ENCODE measurements at places on chromosomes 3 and 15.

GRCh38 chr3:119647843-119648575, 12.4 kb downstream of the POPDC2 start:
- DNase-seq = no peak

GRCh38 chr3:184822654-184823053, 10.7 kb downstream of the VPS8 start:
- no peak for DNase-seq

- no peak for DNase-seq
These were observed 1710.1 kb downstream of the SI start for GRCh38 chr3:163368168-163368567.

GRCh38 chr15:80727196-80727595, 32.1 kb downstream of the ABHD17C start:
- DNase-seq = no peak

- DNase-seq = no peak
These were observed 48.3 kb upstream of the CGNL1 start for GRCh38 chr15:57327985-57328471.

DNA sequence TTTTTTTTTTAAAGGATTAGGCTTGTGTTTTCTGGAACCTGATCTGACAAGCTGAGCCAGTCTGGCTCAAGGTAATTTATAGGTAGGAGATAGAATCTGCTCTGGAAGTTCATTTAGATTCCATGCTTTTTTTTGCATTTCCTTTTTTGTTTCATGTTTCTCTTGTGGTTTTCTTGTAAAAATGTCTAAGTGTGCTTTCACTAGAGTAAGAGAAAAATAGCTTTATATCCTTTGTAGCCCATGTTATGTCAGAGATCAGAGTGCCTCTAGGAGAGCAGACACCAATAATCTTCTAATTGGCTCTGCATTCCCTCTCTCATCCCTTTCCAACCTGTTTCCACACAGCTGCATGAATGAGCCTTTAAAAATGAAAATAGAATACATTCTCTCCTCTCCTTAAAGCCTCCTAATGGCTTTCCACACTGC, 389.8 kb upstream of the KCNMB2 start:
- no peak for DNase-seq

DNA sequence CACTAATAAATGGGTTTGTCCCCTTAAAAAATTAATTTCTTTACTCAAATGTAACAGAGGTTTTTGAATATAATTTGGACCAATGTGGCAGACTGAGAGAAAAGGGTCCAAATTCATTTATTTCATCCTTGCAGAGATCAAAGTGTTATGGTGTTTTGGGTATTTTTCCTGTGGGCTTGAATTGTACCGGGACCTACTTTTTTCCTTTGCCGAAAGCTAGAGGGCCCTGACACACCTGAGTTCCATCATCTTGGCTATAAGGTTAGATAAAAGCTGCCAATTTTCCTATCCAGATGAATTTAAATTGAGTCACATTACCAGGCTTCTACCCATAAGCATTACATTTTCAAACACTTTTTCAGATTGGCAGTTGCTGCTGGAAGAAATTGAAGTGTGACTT, 908 bp downstream of the CCNB2 start:
- DNase-seq = no peak

- DNase-seq = no peak
These were observed 22.7 kb downstream of the EXD1 start for GRCh38 chr15:41207687-41208448.

- DNase-seq = no peak
These were observed 815 bp upstream of the ZNF280D start for GRCh38 chr15:56734013-56734635.

DNA sequence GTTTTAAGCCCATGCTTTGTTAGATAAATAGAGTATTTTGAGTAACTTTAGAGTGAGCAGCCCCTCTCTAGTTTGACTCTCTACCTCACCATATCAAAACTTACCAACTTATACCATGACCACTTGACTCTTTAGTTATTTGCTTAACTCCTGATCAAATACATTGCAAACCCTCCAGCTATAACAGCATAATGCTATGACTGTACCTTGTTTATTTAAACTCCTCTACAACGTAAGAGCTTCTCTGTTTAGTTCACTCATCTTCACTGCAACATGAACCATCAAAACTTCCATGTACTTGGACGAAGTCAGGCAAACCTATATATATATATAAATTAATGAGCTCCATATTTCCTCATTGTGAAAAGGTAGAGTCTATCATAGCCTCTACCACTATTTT, 218.2 kb downstream of the DPH6 start:
- no peak for DNase-seq

- no peak for DNase-seq
These were observed 93.7 kb upstream of the TSC22D2 start for GRCh38 chr3:150314248-150315004.

GRCh38 chr15:70149667-70150404, 52.1 kb upstream of the TLE3 start:
- DNase-seq = no peak

GRCh38 chr3:18370672-18371071, 54.5 kb downstream of the SATB1 start:
- no peak for DNase-seq

GRCh38 chr3:88589138-88589537, 439.4 kb downstream of the C3orf38 start:
- DNase-seq = no peak

DNA sequence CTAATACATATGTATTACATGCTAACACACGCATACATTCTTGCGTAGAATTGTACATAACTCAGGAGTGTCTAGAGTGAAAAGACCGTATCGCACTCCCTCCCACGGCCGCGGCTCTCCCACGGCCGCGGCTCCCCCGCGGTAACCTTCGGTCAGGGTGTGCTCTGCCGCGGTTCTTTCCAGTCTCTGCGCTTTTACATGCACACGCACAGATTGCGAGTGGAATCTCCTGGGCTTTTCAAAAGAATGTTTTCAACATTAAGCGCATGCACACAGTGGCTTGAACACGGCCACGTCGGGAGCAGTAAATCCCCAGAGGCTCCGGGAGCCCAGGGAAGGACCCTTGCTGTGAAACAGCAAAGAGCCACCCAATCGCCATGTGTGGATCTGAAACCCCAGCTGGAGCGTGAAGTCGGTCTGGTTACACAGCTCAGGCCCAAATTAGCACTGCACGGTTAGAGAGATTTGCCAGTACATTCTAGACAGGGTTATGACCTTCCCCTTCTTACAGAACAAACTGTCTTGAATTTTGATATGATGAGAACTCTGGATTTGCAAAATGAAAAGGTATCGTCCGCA, 805 bp upstream of the RGMA start:
- DNase-seq = no peak

DNA sequence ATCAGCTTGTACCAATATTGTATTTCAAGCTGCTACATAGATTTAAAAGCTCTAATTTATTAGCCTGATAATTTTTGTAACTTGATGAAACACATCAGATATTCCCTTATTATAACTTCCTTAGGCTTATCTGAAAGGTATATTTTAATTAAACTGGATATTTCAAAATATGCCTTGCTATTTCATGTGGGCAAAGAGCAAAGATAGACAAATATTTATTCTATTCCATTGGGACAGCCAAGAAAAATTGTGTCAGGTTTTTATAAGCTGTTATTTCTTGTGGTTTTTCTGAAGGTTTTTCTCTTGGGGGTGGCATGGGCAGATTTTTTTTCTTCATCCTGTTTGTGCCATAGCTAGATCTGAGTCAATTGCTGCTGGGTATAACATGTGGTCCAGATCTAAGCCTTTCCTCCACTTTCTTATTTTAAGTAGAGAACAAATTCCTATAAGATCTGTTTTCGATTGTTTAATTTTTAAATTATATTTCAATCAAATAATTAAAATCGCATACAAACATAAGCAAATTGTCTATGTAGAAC, 249.5 kb downstream of the NAALADL2 start:
- DNase-seq = no peak

GRCh38 chr3:119350114-119350513, 55.9 kb downstream of the ARHGAP31 start:
- DNase-seq = no peak

DNA sequence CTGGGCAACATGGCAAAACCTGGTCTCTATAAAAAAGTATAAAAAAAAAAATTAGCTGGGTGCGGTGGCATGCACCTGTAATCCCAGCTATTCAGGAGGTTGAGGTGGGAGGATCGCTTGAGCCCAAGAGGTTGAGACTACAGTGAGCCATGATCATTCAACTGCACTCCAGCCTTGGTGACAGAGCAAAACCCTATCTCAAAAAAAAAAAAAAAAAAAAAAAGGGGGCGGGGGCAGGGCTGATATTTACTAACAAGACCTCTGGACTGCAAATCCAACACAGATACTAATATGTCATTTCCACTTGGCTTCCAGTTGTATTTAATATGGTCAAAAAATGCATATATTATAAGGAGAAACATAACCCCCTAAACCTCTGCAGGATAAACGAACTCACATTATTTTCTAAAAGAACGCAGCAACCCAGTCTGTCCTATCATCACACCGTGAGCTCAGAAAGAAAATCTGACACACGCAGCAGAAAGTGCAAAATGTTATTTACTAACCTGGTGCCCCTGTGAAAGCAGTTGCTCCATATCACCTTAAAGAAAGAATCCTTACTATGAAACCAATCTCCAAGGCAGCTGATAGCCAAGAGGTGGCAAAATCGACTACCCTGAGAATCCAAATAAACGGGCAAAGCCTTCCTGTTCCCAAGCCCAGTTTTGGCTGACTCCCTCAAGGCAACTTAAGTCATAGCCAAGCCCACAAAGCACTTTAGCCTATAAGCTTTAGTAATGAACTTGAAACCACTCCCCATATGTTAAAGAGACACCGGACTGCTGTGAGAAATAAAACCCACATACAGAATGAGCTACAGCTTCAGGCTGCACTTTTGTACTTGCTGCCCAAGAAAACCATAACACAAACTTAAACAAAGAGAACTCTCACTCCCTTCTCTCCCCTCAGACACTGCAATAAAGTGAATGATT, 39.3 kb downstream of the PLD1 start:
- no peak for DNase-seq

DNA sequence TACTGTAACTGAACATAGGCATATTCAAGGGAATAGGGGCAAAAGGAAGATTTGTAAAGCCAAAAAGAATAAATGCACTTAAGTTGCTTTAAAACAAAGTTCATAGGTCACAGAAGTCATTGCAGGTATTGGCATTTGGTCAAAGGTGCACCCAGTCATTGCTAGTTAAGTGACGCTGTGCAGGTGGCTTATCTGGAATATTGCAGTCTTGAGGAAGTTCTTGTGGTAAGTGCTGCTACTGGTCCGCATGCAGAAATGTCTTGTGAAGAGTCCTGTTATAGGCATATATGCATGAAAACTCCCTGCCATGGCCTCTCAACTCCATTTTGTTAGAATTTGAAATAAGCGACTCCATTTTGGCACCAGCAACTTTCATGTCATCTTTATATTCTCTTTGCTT, 293.1 kb downstream of the GBE1 start:
- no peak for DNase-seq

DNA sequence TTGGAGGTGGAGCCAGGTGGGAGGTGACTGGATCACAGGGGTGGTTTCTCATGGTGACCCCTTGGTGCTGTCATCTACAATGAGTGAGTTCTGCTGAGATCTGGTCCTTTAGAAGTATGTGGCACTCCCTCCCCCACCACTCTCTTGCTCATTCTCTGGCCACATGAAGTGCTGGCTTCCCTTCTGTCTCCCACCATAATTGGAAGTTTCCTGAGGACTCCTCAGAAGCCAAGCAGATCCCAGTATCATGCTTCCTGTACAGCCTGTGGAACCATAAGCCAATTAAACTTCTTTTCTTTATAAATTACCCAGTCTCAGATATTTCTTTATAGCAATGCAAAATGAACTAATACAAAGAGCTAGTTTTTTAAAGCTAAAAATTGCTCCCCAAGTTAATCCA, 54.7 kb downstream of the SLC41A3 start:
- DNase-seq = no peak

- no peak for DNase-seq
These were observed 40.7 kb downstream of the KLF15 start for GRCh38 chr3:126316501-126316939.

- DNase-seq = no peak
These were observed 42.9 kb upstream of the DIPK2A start for GRCh38 chr3:143928541-143929255.

DNA sequence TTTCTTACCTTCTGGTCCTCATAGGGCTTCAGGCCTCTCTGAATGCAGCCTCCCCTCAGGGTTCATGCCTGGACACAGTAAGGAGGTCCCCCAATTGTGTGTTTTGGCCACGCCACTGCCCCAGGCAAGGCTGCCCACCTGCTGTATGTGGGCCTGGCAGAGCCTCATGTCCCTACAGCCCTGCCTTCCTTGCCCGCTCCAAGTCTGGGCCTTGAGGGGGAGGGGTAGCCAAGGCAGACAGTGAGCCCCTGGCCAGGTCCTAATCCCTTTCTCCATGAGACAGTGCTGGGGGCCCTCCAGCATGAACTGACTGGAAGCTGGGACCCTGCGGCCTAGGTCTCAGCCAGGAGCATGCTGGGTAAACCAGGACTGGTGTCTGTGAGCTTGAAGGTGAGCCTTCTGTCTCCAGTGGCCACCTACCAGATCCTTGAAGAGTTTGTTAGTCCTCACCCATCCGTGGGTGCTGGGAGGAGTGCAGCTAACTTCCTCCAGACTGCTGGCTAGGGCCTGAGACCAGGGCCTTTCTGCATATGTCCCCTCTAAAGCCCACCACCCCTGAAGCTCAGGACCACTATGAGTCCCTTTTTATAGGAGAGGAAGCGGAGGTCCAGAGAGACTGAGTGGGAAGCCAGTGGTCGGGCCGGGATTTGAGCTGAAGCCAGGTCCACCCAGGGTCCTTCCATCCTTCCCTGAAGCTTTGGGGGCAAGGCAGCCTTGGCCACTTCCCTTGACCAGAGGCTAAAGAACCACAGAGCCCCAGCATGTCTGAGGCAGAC, 8.7 kb downstream of the ZBTB47 start:
- DNase-seq = no peak

DNA sequence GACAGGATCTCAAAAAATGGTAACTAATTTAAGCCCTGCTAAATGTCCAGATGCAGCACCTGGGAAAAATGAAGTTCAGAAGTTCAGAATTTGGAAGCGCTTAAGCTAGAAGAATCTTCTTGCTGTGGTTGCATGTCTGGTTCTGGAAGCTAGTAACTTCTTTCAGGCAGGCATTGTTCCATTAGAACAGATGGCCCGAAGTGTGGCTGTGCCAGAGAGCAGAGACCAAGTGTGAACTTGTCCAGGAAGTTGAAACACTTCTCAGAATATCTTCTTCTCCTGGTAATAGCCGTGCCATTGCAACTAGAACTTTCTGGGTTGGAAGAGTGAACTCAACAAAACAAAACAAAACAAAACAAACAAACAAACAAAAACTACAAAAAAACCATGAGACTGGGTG, 80.0 kb downstream of the MITF start:
- no peak for DNase-seq

GRCh38 chr3:197498499-197499241, 57.1 kb downstream of the BDH1 start:
- no peak for DNase-seq

Data from effector CD8-positive, alpha-beta T cell (primary cell).